ENCODE measurements at places on chromosomes 1 and 21.

DNA sequence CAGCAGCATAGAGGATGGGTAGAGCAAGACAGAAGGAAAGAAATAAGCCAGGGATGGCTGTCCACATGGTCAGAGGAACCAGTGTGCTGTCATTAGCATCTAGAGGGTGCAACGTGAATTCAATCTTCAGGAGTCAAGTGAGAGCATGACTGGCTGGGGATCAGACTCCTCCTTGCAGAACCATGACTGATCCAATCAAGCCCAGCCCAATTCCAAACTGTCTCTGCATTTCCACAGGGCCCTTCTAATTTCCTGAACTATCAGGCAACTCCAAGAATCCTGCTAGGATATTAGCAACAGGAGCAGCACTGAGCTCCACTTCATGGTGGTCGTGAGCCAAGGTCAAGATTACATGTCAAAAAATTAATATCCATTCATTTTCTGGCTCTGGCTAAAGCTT lies 166.8 kb upstream of the CAMK1G start:
- no peak for DNase-seq

- DNase-seq: no peak
Measured at GRCh38 chr1:176939993-176940392, 224.5 kb downstream of the ASTN1 start.

- DNase-seq: no peak
Measured at GRCh38 chr1:226976978-226977642, 37.0 kb downstream of the COQ8A start.

- no peak for DNase-seq
Measured at GRCh38 chr1:108841703-108842102, 15.2 kb downstream of the AKNAD1 start.

- DNase-seq: no peak
Measured at GRCh38 chr1:33460947-33461629, 11.4 kb upstream of the ZSCAN20 start.

- DNase-seq: no peak
Measured at GRCh38 chr21:44583089-44583799, 2.8 kb upstream of the KRTAP10-5 start.

DNA sequence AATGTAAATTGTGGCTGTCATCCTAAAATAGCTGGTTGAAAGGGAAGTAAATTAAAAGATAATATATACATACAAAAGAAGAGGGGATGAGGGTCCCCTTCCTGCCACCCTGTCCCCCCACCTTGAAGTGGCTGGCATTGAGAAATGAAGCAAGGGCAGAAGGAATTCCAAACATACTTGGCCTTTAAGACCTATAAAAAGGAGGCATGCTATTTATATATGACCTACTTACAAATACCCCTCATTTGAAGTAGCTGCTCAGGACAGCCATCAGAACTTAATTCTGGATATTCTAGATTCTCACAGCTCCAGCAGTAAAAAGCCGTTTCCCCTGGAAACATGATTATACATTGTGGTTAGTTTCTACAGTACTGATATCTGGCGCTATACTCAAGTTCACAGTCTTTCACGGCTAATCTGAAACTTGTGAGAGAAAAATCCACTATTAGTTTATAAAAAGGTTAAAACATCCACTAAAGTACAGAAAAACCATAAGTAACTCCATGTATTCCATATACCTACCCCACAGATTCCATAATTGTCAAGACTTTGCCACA lies 9.6 kb upstream of the MAP10 start:
- DNase-seq: no peak

DNA sequence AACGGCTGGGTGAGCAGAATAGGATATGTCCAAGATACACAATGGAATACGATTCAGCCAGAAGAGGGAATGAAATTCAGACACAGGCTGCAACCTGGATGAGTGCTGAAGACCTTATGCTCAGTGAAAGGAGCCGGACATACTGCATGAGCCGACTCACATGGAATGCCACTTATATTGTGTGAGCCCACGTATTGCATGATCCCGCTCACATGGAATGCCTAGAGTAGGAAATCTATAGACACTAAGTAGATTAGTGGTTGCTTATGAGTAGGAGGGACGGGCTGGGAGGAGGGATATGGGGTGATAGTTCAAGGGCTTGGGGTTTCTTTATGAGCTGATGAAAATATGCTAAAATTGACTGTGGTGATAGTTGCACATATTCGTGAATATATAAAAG lies 26.8 kb downstream of the TMPRSS2 start:
- DNase-seq: no peak

GRCh38 chr1:109719337-109719837 lies 7.3 kb downstream of the GSTM5 start:
- no peak for DNase-seq

- DNase-seq: no peak
Measured at GRCh38 chr1:13779930-13780329, 79.9 kb downstream of the PRDM2 start.

DNA sequence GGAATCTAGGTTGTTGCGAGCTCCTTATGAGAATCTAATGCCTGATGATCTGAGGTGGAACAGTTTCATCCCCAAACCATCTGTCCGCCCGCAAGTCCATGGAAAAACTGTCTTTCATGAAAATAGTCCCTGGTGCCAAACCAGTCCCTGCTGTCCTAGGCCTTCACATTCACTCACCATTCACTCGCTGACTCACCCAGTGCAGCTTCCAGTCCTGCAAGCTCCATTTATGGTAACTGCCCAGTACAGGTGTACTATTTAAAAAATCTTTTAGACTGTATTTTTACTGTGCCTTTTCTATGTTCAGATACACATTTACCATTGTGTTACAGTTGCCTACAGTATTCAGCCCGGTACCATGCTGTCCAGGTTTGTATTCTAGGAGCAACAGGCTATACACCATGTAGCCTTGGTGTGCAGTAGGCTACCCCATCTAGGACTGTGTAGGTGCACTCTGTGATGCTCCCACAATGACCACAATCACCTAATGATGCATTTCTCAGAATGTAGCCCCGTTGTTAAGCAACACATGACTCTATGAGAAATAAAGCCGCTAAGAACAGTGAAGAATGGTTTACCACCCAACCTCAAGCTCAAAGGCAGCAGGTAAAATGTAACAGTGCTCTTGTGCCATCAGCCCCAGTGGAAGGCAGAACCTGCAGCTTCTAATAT lies 2.4 kb downstream of the ECHDC2 start:
- DNase-seq: no peak

DNA sequence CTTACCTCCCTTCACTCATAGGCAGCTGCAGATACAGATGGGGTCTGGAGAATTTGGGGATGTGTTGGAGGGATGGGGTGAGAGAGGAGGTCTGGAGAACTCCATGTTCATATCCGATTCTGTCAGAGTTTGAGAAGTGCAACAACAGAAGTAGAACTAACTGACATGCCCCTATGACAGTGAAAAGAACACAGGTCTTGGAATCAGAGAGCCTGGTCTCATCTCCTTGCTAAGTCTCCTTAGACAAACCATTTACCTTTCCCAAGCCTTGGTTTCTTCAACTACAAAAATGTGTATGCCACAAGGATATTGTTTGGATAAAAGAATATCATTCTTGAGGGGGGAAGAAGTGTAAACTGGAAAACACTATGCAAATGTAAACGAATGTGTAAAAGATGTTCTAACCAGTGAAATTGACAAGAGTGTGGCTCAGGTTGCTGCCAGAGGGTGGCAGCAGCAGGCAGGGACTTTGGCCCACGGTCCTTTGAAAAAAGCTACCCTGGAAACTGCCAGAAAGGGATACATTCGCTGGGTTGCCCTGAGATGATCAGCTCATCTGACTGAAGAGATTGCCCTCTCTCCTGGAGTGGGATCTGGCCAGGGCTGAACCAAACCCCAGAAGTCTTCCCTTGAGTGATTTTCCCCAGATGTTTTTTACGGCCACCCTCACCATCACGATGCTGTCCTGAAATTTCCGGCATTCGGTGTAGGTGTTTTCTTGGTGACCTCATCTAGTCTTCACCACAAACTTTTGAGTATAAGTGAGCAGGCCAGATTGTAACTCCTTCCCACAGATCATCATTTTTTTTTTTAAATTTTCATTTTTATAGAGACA lies 17.0 kb upstream of the CD2 start:
- DNase-seq: no peak

- no peak for DNase-seq
Measured at GRCh38 chr1:201719812-201720521, 109.0 kb upstream of the IPO9 start.

GRCh38 chr1:48771561-48771960 lies 5.1 kb downstream of the BEND5 start:
- no peak for DNase-seq

- no peak for DNase-seq
Measured at GRCh38 chr21:37550618-37551330, 184.2 kb downstream of the DYRK1A start.

DNA sequence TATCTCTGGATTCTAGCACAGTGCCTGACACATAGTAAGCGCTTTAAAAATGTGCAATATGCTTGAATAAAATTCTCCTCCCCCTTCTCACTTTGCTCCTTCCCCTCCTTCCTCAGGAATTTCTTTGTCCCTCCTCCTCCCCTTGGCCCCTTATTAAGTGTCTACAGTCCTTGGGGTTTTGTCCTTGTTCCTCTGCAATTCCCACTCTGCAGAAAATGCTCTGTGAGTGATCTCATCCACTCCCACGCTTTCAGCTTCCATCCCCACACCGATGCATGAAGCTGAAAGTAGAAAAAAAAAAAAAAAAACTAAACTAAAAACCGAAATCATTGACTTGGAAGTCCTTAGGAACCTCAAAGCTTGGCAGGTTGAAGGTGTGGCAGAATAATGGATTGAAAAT lies 273.6 kb downstream of the RRAGC start:
- no peak for DNase-seq

GRCh38 chr1:214707306-214708087 lies 104.5 kb downstream of the CENPF start:
- DNase-seq: no peak

DNA sequence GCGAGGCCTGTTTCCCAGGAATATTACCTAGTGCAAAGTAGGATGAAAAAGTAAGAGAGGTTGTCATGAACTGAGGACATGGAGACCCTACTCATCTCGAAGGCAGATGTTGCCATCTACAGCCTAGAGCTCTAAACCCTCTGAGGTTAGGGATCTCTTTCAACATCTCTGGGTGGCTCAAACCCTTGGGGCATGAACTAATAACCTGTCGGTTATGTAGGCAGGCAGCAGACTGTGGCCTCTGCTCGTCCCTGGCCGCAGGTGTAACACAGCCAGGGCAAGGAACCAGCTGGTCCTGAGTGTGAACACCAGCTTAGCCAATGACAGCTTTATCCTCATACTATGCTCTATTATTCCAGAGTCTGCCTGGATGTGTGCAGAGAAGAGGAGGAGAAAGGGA lies 13.2 kb downstream of the CAPZB start:
- DNase-seq: no peak

- DNase-seq: no peak
Measured at GRCh38 chr1:8477166-8477982, 159.5 kb downstream of the SLC45A1 start.

DNA sequence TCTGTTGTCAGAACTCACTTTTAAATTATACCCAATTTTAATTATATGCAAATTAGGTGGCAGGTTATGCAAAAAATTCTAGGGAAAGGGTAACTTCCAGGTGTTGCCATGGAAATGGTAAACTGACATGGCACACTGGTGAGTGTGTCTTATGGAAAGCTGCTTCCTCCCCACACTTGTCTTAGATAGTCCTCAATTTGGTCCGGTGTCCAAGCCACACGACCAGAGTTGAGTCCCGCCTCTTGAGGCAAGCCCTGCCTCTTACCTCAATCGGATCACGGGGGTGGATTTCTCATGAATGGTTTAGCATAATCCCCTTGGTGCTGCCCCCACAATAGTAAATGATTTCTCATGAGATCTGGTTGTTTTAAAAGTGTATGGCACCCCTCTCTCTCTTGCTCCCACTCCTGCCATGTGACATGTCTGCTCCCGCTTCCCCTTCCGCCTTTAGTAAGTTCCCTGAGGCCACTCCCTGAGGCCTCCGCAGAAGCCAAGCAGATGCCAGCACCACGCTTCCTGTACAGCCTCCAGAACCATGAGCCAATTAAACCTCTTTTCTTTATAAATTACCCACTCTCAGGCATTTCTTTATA lies 74.9 kb downstream of the MATN1 start:
- no peak for DNase-seq

- DNase-seq: no peak
Measured at GRCh38 chr1:246797597-246797996, 73.4 kb downstream of the SCCPDH start.

GRCh38 chr1:226656601-226657277 lies 82.3 kb downstream of the ITPKB start:
- no peak for DNase-seq

- no peak for DNase-seq
Measured at GRCh38 chr1:223243441-223244050, 100.5 kb upstream of the TLR5 start.

DNA sequence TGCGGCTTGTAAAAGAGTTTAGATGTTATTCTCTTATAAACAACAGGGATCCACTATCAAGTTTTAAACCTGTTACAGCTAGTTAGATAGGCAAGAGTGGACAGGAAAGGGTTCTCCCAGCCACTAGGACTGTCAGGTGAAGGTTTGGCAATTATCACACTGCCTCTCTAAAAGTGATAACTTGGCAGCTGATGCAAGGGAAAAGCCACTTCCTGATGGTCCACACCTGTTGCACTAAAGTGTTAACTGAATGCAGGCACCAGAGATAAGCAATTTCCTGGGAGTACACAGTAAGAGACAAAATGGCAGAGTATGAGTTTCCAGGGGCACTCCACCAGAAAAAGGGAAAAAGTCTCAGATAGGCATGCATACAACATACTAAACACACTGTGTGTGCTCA lies 99.4 kb downstream of the VAV3 start:
- DNase-seq: no peak

GRCh38 chr1:11523261-11523660 lies 44.3 kb downstream of the DISP3 start:
- no peak for DNase-seq

GRCh38 chr1:116152950-116153691 lies 41.9 kb downstream of the MAB21L3 start:
- no peak for DNase-seq

GRCh38 chr1:103112546-103112945 lies 4.2 kb upstream of the COL11A1 start:
- DNase-seq: no peak

DNA sequence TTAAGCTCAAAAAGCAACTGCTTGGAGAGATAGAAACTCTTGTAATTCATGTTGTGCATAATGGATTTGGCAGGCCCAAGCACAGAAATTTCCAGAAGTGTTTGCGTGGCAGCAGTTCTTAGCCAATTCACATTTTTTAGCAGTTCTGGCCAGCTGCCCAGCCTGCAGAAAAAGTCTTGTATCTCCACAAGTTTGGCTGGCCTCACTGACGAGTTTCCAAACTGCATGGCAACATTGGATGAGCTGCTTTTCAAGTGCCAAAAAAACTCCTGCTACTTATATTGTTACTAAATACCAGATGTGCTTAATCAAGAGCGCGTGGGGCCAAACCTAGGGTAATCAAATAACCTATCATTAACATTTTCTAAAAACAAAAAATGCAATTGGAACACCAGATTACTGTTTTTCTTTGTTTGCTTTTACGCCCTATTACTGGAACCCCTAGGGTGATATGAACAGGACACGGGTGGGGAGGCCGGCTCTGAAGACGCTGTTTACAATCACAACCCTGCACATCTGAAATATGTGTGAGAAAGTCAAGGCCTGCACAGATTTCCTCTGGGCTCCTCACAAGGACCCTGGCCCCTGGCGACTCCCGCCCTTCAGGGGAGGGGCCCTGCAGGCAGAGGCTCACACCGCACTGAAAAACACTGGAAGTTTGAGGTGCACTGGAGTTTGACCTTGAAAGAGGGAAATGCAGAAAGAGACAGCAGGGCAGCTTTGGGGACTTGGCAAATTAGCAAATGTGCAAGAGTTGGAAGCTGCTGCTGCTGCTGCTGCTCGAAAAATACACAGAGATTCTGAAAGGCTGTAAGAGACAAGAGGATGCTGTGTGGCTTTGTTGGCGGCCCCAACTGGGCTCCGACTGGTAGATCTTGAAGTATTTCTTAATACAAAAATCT lies 55.2 kb upstream of the TARBP1 start:
- no peak for DNase-seq
